ENCODE measurements at places on chromosomes 16 and 17.

DNA sequence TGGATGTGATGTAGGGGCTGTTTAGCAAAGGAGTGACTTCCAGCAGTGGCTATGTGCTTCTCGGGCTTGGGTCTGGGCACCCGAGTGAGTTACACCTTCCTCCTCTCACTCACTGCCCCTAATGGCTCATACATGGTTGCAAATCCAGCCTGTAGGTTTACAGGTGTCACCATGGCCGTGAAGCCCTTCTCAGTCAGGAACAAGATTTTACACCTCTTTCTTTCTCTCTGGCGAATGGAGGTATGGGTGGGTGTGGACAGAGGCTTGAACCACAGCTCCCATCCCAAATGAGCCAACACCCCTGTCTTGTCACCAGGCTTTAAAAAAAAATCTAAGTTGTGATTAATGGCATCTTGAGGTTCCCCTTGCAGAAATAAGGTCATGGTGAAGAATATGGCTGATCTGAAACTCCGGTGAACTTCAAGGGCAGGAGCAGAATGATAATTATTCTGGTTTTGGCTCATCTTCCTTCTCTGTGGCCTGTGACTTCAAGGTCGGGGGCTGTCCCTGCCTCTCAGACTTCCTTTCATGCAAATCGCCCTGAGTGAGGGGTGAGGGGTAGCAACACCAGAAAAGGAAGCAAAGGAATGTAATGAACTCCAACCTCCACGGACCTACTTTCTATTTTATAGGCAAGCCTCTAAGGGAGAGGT lies 331.2 kb downstream of the MAF start:
- peak; percentile 48 for DNase-seq

- DNase-seq = no peak
Observed at GRCh38 chr17:14396547-14396946, 95.7 kb downstream of the HS3ST3B1 start.

DNA sequence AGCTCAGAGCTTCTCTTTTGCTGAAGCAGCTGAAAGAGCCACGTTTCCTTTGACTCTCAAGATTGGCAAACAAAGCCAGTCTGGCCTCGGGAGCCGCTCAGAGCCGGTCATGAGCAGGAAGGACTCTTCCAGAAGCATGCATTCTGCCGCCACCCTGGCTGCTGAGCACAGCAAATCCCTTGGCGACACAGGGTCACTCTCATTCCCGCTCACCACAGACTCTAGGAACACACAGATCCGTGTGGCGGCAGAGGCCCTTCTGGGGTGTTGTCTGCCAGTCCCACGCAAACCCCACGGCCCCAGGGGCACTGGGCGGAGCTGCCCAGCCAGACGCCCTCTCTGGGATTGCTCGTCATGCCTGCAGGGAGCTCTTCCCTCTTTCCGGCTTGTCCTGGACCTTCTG lies 157.0 kb downstream of the C16orf95 start:
- DNase-seq = no peak

DNA sequence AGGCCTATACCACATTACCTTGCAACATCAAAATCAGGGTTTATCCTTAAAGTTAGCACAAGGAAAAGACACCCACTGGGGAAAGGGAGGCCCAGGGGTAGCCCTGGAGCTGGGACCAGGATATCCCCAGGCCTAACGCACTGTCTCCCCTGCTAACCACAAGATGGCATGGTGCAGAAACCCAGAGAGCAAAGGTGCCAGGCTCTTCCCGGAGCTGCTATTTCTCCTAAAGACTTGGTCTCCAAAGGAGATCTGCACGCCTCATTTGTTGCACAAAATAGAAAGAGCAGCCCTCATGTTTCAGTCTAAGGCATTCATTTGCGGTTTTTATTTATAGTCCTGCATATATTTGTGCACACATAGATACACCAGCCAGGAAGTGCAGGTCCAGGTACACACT lies 408.6 kb downstream of the SOX9 start:
- no peak for DNase-seq

GRCh38 chr17:27473190-27473747 lies 17.0 kb downstream of the KSR1 start:
- DNase-seq = no peak

DNA sequence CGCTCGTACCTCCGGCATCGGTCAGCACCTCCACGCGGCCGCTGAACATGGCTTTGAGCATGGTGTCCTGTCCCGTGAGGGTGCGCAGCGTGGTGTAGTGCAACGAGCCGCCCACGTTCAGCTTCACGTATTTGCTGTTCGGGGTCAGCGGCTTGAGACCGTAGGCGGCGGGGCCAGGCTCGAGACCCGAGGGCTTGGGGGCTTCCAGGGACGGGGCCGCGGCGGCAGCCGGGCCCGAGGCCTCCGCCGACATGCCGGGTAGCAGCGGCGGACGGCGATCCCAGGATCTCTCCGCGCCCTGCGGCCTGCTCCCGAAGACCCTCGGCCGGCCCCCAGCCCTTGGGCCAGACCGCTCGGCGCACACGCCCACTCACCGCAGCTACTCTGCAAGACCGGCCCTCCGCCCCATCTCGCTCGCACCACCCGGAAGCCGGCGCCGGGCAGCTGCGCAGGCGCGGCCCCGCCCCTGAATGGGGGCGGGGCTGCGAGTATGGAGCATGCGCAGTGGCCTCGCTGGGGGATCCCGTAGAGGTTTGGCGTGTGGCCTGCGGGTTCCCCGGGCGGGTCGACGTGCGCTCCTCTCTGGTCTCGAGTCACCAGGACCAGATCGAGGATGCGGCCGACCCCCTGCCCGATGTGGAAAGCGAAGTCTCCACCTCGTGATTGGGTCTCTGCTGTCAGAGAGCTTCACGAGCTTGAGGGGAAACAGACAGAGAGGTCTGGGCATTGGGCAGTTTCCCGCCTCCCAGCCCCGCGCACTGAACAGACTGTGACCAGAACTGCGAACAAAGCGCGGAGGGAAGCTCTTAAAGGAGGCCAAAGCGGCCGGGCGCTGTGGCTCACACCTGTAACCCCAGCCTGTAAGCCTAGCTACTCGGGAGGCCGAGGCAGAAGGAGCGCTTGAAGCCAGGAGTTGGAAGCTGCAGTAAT lies at the start of gene KCTD13:
Gene KCTD13 (minus strand): TSS at position 446 of the 930 bp plus-strand sequence. CDS start 193 bp downstream, at position 253.
- peak; percentile 94 for DNase-seq

DNA sequence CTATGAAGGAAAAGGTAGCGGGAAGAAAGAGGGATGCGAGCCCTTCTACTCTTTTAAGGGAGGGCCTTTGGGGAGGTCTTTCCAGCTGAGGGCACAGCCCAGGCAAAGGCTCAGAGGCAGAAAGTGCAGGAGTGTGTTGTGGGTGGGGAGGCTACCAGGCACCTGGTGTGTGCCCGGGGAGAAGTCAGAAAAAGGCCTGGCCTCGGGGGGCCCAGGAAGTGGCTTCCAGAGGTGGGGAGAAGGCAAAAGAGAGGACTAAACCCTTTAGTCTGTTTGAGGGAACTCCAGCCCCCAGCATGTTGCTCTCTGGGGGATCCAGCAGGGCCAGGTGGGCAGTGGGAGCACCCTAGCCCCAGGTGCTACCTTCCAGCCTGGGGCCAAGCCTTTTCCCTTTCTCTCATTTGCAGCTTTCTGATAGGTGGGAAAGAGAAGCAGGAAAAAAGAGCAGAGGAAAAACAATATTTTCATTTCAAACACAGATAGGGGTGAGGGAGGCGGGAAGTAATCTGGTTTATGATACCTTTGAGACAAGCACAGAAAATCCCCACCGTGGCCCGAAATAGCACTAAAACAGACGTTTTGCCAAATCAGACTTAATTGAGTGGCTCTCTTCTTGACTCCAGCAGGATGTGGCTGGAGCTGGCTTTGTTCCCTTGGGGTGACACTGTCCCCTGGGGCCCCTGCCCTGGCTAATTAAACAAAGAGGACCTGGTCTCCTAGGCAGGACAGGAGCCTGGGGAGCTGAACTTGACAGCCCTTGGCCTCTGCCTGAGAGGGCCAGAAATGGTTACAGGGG lies 10.4 kb downstream of the RAI1 start:
- DNase-seq = no peak

- DNase-seq = no peak
Observed at GRCh38 chr17:57282296-57282695, 26.0 kb downstream of the MSI2 start.

- DNase-seq = no peak
Observed at GRCh38 chr17:17258011-17258410, 21.0 kb upstream of the FLCN start.

- DNase-seq = no peak
Observed at GRCh38 chr16:19366391-19366790, 51.3 kb upstream of the TMC5 start.

GRCh38 chr16:82971126-82971525 lies 344.4 kb downstream of the CDH13 start:
- no peak for DNase-seq

GRCh38 chr17:81187586-81188490 lies 21.8 kb upstream of the AATK start:
- DNase-seq = no peak

DNA sequence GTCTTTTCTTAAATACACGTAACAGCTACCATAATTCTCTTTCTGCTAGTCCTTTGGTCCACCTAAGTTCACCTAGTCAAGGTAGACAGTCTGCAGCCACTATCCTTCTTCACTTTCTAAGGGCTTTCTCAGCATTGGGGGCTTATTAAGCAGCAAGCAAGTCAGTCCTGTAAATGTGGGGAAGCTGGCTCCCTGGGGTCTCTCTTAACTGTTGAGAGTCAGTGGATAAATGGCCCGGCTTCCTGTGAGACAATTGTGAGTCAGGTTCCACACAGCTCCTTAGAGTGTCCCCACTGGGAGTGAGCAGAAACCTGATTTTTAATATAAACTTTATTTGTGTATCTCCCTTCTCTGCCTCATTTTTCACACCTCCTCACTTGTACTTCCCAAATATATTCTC lies 132.1 kb downstream of the CDH13 start:
- no peak for DNase-seq

DNA sequence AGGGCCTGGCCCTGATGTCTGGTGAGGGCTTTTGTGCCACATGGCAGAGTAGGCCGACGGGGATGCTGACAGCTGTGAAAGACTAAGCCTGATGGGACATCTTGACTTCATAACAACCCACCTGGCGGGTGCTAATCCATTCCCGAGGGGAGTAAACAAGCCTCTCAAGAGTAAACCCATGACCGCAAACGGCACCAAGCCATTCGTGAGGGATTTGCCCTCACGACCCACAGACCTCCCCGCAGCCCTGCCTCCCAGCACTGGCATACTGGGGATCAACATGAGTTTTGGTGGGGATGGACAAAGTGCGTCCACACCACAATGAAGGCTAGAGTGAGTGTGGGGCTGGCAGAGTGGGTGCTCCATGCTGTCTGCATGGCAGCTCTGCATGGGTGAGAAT lies 11.7 kb downstream of the RNF213 start:
- DNase-seq = no peak

- no peak for DNase-seq
Observed at GRCh38 chr17:79671085-79671694, 59.6 kb upstream of the ENPP7 start.

DNA sequence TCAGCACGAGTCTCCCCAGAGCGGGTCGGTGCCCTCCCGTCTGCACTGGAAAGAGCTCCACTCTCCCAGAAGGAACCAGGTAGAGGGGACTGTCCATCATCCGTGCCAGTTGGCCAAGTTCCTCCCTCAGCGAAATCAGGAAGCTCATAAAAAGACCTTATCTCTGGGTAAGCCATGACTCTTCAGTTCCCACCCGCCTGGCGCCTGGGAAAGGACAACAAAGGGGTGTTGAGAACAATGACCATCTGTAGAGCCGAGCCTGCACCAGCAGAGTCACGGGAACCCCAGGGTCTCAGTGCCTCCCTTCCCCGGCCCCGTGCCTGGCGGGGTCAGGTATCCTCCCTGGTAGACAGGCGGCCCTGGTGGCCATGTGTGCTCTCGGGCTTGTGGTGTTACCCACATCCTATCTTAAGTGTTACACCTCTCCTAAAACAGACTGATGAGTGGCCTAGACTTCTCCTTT lies 190.7 kb downstream of the AXIN2 start:
- no peak for DNase-seq

GRCh38 chr16:76661691-76662235 lies 384.6 kb downstream of the CNTNAP4 start:
- DNase-seq = no peak

GRCh38 chr16:78667675-78668074 lies 568.2 kb downstream of the WWOX start:
- no peak for DNase-seq

Data from CD4-positive, alpha-beta T cell treated with Interleukin-4 for 1 hour (primary cell).